ENCODE measurements at places on chromosomes 7 and 10.

DNA sequence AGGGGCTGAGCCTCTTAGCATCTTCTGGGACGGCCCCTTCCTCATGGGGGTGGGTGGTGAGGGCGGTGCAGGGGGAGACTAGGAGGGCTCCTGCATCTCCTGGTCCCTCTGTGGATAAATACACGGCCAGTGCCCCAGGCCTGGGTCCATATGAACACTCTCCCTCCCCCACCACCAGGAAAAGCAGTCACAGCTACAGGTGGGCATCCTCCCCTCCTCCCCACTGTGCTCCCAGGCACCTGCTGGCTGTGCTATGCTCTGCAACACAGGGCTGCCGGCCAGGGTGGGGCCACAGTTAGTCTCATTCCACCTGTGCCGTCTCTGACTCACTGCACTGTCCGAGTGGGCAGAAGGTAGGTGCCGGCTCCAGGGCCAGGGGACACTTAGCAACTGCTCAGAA is 87.3 kb upstream of the INSIG1 start:
- DNase-seq, result no peak

- DNase-seq, result no peak
Observed at GRCh38 chr10:62671104-62671503, 133.4 kb upstream of the ADO start.

GRCh38 chr10:47453141-47454007 is 30.5 kb downstream of the ANXA8 start:
- DNase-seq, result no peak

GRCh38 chr7:4235596-4235995 is 446.5 kb upstream of the FOXK1 start:
- DNase-seq, result no peak

- DNase-seq, result no peak
Observed at GRCh38 chr7:144528536-144529045, 125.1 kb upstream of the NOBOX start.

- no peak for DNase-seq
Observed at GRCh38 chr10:43120929-43121314, 17.3 kb upstream of the CSGALNACT2 start.

DNA sequence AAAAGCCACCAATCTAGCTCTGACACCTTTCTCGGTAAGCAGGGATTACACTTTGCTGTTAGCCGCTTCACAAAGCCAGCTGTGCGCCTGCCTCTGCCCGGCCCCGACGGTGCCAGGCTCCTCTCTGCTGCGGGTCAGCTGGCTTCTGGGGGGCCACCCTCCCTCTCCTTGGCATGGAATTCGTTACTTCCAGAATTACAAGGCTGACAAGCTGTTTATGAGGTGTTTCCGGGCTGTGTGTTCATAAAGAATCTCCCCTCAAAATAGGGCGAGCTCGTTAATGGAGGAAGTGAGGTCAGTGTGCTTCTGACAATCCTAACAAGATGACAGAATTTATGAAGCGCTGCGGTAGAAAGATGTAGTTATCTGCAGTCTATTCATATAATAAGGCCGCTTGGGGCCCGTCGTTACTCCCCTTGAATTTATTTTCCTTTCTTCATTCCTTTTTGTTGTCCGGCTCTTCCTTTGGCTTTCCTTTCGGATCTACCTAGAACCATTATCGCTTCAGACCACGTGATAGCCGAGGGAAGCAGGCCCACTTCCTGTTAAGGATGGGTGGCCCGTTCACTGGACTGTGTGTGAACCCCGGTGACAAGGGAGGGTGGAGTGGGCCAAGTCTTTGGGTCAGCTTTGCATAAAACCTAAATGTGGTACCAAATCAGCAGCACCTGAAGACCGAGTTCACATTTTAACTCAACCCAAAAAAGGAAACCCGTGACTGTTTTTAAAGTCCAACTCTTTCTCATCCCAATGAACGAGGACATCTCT is 273.0 kb upstream of the YAE1 start:
- no peak for DNase-seq

- peak; percentile 50 for DNase-seq
Observed at GRCh38 chr7:1176891-1177373, 16.9 kb upstream of the ZFAND2A start.

DNA sequence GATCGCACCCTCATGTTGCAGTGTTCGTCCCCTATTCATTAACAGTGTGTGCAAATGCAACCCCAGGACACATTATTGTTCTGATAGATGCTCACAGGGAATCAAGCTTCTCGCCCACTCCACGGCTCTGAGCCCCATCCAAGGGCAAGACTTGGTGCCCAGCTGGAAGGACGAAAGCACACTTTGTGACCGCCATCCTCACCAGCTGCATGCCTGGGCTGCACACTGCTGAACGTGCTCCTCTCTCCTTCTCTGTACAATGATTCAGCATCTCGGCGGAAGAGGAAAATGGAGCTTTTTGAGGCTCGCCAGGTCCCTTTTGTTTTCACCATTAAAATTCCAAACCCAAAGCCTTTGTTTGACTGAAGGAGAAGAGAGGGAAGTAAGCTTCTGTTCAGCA is 41.9 kb downstream of the MKI67 start:
- DNase-seq, result no peak

GRCh38 chr10:132627666-132628531 is 90.3 kb downstream of the INPP5A start:
- DNase-seq, result peak; percentile 37

GRCh38 chr7:36128448-36129047 is 24.5 kb upstream of the EEPD1 start:
- peak; percentile 91 for DNase-seq

GRCh38 chr7:30648744-30649540 is 33.3 kb downstream of the CRHR2 start:
- no peak for DNase-seq

GRCh38 chr10:129774082-129774735 is 189.9 kb downstream of the EBF3 start:
- no peak for DNase-seq

DNA sequence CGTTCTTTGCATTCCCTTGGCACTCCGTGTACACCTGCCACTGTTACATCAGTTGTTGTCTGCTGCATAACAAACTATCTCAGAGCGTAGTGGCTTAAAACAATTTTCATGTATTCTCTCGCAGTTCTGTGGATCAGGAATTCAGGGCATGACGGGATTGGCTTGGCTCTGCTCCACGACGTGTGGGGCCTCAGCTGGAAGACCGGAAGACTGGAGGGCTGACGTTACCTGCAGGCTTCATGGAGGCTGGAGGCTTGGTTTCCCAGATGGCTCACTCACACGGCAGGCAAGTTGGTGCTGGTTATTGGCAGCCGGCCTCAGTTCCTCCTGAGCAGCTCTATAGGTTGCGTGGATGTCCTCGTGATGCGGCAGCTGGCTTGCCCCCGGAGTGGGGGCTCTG is 25.5 kb downstream of the NYAP1 start:
- peak; percentile 79 for DNase-seq

DNA sequence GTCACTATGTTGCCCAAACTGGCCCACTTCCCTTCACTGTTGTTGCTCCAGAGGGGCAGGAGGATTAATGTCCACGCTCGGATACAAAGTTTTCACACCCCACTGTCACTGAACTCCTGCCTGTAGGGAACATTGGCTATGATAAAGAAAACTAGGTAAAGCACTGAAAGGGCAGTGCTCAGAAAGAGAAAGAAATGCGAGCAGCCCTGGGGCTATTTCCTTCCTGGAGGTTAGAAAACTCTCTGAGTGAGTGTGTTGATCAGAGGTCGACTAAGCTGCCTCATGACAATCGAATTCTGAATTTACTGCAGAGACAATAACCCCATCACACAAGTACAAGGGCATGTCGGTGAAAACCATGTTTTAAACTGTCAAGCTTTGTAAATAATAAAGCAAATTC is 227.2 kb upstream of the PITRM1 start:
- no peak for DNase-seq

GRCh38 chr7:64870656-64871055 is 32.4 kb upstream of the ZNF273 start:
- no peak for DNase-seq

GRCh38 chr10:21202776-21203462 is 305.8 kb upstream of the NEBL start:
- no peak for DNase-seq

All from fibroblast of the aortic adventitia (primary cell).